Renal pelvis (tissue), 12 donors: ENCODE measurements at places on chromosomes 2 and 18. TPM values are rescaled to one million over a fixed set of nuclear protein-coding genes. Genes with fewer than 3 reads are reported as not detected.
A peak's percentile ranks its signal among the peaks of the same experiment; 100 is the strongest.

GRCh38 chr2:122491011-122491410 is 735.6 kb downstream of the TSN start:
- no peak for DNase-seq

DNA sequence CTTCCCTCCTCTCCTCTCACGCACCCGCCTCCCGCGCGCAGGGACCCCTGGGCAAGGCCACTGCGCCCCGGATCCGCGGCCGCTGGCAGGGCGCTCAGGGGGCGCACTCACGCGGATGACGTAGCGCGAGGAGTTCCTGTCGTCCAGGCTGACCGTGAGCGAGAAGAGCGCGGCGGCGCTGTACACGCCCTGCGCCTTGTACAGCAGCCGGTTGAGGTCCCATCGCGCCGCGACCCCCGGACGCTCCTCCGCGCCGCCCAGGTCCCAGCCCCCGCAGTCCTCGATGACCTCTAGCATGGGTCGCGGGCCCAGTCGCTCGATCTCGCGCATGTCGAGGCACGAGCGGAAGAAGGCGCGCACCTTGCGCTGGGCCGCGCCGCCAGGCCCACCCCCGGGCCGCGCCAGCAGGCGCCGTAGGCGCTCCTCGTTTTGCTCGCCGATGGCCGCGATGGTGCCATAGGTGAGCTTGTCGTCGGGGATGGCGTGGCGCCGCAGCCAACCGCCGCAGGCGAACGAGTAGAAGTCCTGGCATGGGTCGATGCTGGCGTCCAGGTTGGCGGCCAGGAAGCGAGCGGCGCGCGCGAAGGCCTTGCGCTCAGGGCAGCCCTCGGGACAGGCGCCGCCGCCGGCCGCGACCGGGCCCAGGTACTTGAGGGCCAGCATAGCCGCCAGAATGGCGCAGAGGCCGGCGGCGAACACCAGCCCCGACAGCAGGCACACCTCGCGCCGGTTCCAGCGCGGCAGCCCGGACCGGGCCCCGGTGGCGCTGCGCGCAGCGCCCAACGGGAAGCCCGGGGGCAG is 1.7 kb downstream of the ECEL1 start:
- no peak for DNase-seq

DNA sequence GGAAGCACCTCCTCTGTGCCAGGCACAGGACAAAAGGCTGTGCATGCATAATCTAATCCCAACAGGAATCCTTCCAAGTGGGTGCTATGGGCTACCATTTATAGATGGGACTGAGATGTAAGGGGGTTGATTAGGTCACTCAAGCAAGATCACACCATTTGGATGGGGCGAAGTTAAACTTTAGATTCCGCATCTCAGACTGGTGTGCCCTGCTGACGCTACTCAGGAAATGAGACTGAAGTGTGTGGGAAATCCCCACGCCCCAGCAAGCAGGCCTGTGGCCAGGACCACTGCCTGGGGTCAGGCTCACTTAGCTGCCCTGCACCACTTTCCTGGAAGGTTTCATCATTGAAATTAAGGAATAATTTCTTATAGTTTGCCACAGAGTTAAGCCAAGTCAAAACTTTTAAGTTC is 70.5 kb upstream of the PPP1CB start:
- no peak for DNase-seq

GRCh38 chr2:229689307-229689839 is 25.0 kb downstream of the DNER start:
- no peak for DNase-seq

GRCh38 chr18:46622999-46623398 is 34.0 kb downstream of the LOXHD1 start:
- DNase-seq: no peak

DNA sequence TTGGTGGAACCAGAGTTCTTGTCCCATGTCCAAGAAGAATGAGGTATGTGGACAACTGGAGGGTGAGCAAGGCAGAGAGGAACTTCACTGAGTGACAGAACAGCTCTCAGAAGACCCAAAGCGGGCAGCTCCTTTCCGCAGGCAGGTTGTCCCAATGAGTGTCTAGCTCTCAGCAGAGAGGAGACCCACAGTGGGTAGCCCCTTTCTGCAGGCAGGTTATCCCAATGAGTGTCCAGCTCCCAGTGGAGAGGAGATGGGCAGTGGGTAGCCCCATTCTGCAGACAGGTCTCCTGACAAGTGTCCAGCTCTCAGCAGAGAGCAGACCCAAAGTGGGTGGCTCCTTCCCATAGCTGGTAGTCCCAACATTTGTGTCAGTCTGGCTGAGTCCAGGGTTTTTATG is 69.6 kb downstream of the SRBD1 start:
- no peak for DNase-seq

DNA sequence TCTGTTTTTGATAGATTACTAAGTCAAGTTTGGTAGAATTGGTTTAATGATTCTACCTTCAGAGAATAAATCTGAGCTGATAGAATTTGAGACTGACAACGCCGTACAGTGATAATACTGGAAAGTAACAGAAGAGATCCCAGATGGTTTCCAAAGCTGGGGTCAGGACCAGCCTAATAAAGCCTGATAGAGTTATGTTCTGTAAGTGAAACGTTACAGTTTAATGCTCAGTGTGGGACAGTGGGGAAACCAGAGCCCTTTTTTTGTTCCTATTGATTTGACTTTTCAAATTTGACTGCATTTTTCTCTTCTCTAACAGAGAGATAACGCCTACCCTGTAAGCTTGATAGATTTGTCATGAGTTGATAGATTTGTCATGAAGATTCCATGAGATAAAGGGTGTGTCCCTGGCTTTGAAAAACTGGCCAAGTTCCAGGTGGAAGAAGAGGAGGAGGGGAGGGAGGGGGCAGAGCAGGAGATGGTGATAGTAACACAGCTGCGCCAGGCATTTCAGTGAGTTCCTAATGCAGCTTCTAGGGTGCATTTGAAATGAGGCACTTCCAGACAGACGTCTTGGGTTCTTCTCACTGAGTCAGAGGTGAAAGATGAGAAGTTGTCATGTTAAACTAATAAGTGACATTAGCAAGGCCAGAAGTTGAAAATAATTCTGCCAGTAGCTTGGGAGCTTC is 65.1 kb downstream of the CERS6 start:
- peak; percentile 65 for DNase-seq

DNA sequence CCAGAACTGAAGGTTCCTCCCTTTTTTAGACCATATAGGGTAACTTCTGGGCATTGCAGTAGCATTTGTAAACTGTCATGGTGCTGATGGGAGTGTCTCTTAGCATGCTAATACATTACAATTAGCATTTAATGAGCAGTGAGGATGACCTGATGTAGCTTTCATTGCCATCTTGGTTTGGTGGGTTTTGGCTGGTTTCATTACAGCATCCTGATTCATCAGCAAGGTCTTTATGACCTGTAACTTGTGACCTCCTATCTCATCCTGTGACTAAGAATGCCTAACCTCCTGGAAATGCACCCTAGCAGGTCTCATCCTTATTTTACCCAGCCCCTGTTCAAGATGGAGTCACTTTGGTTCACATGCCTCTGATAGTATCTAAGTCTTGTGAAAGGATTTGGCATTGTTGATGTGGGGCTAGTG is 159.0 kb downstream of the TMX3 start:
- DNase-seq: no peak

DNA sequence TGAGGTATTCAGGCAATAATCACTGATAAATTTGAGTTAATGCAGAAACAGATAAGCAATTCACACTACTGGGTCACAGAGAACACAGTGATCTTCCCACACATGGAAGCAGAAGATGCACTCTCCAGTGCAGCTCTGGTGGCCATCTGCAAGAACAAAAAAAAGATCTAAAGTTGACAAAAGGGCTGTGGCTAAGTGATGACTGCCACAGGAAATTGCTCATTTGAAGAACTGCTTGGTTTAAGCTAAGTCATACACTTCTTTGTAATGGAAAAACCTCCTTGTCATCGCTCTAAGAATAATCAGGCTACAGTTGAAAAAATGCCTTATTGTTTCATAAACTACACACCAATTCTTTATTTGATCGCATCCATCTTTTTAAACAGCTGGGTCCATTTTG is 115.1 kb downstream of the DTNB start:
- no peak for DNase-seq

GRCh38 chr2:78541451-78542267 is 483.8 kb upstream of the REG3G start:
- no peak for DNase-seq

DNA sequence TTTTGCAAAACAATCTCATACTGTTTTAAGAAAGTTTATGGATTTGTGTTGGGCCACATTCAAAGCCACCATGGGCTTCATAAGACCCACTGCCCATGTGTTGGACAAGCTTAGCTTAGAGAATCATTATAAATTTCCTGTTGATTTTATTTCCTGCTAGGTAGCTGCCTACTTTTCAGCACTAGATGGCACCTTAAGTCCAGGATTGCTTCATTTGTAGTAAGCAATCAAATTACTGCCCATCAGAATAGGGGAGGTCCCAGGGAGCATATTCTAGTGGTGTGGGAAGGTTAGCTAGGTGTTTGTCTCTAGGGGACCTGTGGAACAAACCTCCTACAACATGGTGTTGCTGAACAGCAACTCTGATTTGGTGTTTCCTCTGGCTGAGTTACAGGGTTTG is 11.0 kb upstream of the DCDC2C start:
- no peak for DNase-seq

- DNase-seq: no peak
These were observed 60.0 kb downstream of the DGKD start for GRCh38 chr2:233414273-233414654.

DNA sequence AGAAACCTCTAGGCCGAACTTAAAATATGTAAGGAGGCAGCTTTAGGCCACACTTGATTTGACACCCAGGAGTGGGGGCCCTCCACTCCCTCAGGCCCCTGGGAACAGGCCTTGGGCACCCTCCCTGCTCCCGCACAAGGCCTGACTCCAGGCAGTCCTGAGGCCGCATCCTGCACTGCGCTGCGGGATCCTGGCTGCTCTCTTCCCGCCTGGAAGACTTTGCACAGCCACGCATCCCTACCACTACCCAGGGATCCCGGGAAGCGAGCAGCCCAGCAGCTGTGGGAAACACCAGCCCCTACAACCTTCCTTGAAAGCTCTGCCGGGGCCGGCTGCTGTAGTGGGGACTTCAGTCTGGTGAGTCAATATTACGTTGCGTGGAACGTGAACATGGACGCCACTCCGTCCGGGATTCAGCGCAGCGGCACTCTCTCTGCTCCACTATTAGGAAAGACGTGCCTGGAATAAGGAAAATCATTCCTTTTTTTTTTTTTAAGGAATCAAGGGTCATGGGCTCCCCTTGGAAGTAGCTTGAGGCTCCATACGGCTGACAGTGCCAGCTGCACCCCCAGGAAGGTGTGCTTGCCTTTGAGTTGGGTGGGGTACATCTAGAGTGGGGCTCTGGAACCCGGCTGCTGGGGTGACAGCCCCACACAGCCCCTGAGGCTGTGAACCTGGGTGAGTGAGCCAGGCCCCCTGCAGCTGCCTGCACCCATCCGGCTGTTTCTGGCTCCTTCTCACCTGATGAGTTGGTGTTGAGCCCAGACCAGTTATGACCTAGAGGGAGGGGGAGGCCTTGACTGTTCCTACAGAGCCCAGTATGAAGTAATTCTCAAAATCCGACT is 119.2 kb upstream of the TMEM18 start:
- DNase-seq: no peak

- peak; percentile 87 for DNase-seq
These were observed 173.7 kb downstream of the ACKR3 start for GRCh38 chr2:236743039-236743920.

DNA sequence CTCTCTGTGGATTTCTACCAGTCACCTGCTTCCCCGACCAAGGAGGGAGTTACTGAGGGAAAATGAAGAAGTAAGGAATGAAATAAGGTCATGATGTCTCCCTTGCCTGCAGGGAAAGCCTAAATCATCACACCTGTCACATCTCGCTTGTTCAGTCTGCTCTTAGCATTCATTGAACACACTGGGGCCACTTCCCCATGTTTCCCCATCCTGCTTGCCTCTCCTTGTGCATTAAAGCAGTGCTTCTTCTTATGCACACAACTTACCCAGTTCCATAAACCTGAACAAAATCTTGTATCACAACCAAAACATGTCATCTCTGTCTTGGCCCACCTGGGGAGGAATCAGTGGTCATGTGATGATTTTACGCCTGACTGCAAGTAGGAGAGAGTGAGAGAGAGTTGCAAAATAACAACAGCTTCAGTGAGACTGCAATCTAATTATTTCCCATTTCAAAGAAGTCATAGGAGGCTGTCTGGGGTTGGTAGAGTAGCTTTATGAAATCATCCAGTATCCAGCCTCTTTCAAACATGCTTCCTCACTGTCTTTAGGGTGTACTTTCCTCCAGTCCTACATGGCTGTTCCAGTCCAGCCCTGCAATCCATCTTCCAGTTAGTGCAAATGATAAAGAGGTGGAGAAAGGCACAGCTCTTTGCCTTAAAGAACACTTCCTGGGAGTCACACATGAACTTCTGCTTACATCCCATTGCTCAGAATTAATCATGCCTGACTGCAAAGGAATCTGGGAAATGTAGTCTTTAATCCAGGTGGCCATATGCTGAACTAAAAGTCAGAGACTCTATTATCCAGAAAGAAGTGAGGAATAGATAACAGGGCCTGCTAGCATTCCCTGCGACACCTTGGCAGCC is 220.1 kb downstream of the HAUS1 start:
- no peak for DNase-seq

DNA sequence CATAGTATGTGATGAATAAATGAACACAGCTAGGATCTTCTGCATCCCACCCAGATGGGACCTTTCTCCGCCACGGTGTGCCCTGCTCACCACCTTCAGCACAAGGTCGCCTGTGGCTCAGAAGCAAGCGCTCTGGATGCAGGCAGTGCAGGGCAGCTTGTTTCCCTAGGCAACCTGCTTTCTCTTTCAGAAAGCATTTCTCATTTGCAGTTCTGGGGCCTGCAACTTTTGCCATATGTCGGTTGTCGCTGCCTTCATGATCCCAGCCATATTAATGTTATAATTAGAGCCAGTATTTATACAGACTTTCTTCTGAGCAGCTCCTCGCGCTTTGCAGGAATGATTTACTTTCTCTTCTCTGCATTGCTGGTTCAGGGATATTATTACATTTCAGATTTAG is 692.8 kb downstream of the RNF144A start:
- no peak for DNase-seq

- peak; percentile 35 for DNase-seq
These were observed 593 bp downstream of the ZNF514 start for GRCh38 chr2:95158891-95159619.

- peak; percentile 19 for DNase-seq
These were observed 1888.3 kb upstream of the CELF4 start for GRCh38 chr18:39453882-39454281.

GRCh38 chr18:48785736-48786454 is 164.9 kb downstream of the SMAD7 start:
- DNase-seq: no peak

DNA sequence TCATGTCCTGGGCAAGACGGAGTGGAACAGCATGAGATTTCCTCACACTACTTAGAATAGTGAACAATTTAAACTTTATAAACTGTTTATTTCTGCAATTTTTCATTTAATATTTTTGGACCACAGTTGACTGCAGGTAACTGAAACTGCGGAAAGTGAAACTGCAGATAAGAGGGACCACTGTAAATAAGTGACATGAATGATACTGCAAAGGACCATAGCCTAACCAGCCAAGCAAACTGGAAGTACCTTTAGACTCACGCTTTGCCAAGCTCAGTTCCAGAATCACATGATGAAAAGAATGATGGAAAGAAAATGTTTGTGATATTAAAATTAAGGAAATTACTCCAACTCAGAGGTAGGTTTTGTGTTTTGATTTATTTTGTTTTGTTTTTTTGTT is 94.6 kb upstream of the ITGA4 start:
- DNase-seq: no peak

Gene PARD3B
- polyA plus RNA-seq: 33.2 TPM

Gene RNF152
- polyA plus RNA-seq: 9.4 TPM

Gene CPLX4
- 0.26 TPM for polyA plus RNA-seq

Gene MAPK4
- polyA plus RNA-seq: 9.6 TPM

Gene ATAD2B
- 16.3 TPM for polyA plus RNA-seq

Gene ANKRD30BL
- 1.2 TPM for polyA plus RNA-seq

Gene SAG
- polyA plus RNA-seq: 0.07 TPM

Gene PDCD1
- 0.11 TPM for polyA plus RNA-seq

Gene KCNIP3
- 23.4 TPM for polyA plus RNA-seq

Gene PDCL3
- polyA plus RNA-seq: 38.7 TPM
